ENCODE measurements at places on chromosomes 2 and 18.

DNA sequence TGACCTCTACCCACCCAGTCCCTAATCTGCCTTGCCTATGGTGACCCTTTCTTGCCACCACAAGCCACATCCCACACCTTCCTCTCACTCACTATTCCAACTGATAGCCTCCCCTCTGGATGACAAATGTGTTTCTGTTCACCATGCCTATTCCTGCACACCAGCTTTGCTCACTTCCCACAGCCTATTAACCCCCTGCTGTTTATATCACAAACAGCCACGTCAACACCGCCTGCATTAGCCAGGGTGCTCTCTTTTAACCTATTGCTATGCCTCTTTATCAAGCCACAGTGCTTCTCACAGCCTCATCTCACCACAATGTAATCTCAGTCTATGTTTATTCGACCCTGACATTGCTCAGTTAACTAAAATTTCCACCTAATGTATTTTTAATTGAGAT, 271.8 kb downstream of the SUCLG1 start:
- no peaks in the 10 kb centered on the region for H3K4me1 ChIP-seq
- H3K27me3 ChIP-seq: no peaks in the 10 kb centered on the region
- no peak overlapping the region for H3K27ac ChIP-seq

- peaks cover 7% of the 10 kb centered on the region for H3K36me3 ChIP-seq
- H3K4me3 ChIP-seq: no peak overlapping the region
- H3K27ac ChIP-seq: no peak overlapping the region
Measured at GRCh38 chr18:36460324-36460850, 162.9 kb downstream of the FHOD3 start.

- no peak for DNase-seq
- no peak overlapping the region for H3K4me3 ChIP-seq
- H3K27me3 ChIP-seq: no peaks in the 10 kb centered on the region
- no peaks in the 10 kb centered on the region for H3K36me3 ChIP-seq
- H3K4me1 ChIP-seq: peaks cover 47% of the 10 kb centered on the region
Measured at GRCh38 chr18:63183378-63183777, 136.2 kb downstream of the BCL2 start.

DNA sequence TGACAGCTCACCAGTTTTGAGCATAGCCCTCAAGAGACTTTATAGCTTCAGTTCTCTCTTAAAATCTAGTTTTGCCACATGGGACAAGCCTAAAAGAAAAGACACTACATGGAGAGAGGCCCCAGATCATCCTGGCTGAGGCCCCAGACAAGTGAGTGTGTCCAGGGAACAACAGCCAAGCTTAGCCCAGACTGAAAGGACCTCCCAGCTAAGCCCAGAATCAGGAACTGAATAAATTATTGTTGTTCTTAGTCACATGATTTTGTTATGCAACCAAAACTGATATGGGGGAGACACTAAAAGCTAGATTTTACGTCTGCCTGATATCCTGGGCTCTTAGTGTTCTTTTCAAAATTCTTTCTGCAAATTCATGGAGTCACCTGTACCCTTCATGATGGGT, 29.3 kb upstream of the LBH start:
- H3K27me3 ChIP-seq: no peaks in the 10 kb centered on the region
- H3K4me1 ChIP-seq: no peaks in the 10 kb centered on the region
- H3K36me3 ChIP-seq: no peaks in the 10 kb centered on the region

GRCh38 chr2:67457699-67458098, 60.6 kb downstream of the ETAA1 start:
- DNase-seq: no peak
- peaks cover 6% of the 10 kb centered on the region for H3K27me3 ChIP-seq
- H3K4me1 ChIP-seq: no peaks in the 10 kb centered on the region
- no peak overlapping the region for H3K4me3 ChIP-seq
- peaks cover 1% of the 10 kb centered on the region for H3K36me3 ChIP-seq
- H3K27ac ChIP-seq: no peak overlapping the region

- H3K4me1 ChIP-seq: no peaks in the 10 kb centered on the region
- no peak within 1 kb of the TSS for H3K4me3 ChIP-seq
- no peak within 1 kb of the TSS for H3K27ac ChIP-seq
- peaks cover 11% of the 10 kb centered on the region for H3K27me3 ChIP-seq
- DNase-seq: no peak
Measured at GRCh38 chr2:229270551-229271410, at the start of gene PID1. Gene PID1 (minus strand): TSS chr2:229271287. CDS start chr2:229271043, 244 bp downstream.

- H3K27me3 ChIP-seq: no peaks in the 10 kb centered on the region
- H3K4me3 ChIP-seq: no peak overlapping the region
- H3K36me3 ChIP-seq: peaks cover 21% of the 10 kb centered on the region
Measured at GRCh38 chr2:25230198-25230947, 62.0 kb upstream of the POMC start.

DNA sequence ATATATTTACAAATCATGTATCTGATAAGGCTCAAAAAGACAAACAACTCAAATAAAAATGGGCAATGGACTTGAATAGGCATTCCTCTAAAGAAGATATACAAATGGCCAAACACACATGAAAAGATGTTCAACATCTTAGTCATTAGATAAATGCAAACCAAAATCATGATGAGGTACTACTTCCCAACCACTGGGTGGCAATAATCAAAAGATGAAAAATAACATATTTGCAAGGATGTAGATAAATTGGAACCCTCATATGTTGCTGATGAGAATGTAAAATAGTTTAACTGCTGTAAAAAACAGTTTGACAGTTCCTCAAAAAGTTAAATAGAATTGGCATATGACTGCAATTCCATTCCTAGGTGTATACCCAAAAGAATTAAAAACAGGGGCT, 132.3 kb downstream of the TTC32 start:
- H3K4me1 ChIP-seq: no peaks in the 10 kb centered on the region
- DNase-seq: no peak
- no peak overlapping the region for H3K4me3 ChIP-seq
- H3K27ac ChIP-seq: no peak overlapping the region

GRCh38 chr18:39795350-39795749, 2159.7 kb upstream of the PIK3C3 start:
- H3K4me1 ChIP-seq: no peaks in the 10 kb centered on the region
- H3K4me3 ChIP-seq: no peak overlapping the region
- H3K27ac ChIP-seq: no peak overlapping the region
- H3K36me3 ChIP-seq: no peaks in the 10 kb centered on the region

- no peaks in the 10 kb centered on the region for H3K4me1 ChIP-seq
- peaks cover 31% of the 10 kb centered on the region for H3K27me3 ChIP-seq
- H3K36me3 ChIP-seq: no peaks in the 10 kb centered on the region
- H3K27ac ChIP-seq: no peak overlapping the region
Measured at GRCh38 chr18:5414546-5414945, 119.0 kb upstream of the ZBTB14 start.

- H3K36me3 ChIP-seq: peaks cover 18% of the 10 kb centered on the region
- H3K27me3 ChIP-seq: no peaks in the 10 kb centered on the region
- H3K4me1 ChIP-seq: peaks cover 5% of the 10 kb centered on the region
- no peak for DNase-seq
- H3K4me3 ChIP-seq: no peak overlapping the region
Measured at GRCh38 chr18:79309614-79310358, 85.9 kb upstream of the NFATC1 start.

DNA sequence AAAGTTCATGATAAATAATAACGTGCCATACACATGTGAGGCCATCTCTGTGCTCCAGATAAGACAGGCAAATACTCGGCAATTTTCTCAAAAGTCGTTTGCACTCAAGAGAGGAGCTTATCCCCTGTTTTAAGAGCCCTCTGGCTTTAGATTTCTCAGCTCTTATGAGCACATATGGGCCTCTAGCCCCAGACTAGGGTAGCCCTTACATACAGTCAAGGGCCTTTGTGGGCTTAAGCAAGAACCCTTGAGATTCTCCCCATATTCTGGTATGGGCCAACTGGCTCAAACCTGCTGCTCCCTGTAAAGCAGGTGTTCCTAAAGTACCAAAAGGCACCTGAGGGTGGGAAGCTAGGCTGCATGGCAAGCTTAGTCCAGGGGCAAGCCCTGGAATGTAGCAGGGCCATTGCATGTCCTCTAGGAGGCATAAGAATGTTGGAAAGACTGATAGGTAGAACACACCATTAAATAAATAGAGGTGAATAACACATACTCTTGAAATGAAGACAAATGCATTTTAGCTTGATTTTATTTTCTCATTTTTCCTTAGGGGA, 66.1 kb downstream of the FASTKD2 start:
- no peak overlapping the region for H3K4me3 ChIP-seq
- no peaks in the 10 kb centered on the region for H3K36me3 ChIP-seq
- H3K4me1 ChIP-seq: no peaks in the 10 kb centered on the region
- DNase-seq: no peak

DNA sequence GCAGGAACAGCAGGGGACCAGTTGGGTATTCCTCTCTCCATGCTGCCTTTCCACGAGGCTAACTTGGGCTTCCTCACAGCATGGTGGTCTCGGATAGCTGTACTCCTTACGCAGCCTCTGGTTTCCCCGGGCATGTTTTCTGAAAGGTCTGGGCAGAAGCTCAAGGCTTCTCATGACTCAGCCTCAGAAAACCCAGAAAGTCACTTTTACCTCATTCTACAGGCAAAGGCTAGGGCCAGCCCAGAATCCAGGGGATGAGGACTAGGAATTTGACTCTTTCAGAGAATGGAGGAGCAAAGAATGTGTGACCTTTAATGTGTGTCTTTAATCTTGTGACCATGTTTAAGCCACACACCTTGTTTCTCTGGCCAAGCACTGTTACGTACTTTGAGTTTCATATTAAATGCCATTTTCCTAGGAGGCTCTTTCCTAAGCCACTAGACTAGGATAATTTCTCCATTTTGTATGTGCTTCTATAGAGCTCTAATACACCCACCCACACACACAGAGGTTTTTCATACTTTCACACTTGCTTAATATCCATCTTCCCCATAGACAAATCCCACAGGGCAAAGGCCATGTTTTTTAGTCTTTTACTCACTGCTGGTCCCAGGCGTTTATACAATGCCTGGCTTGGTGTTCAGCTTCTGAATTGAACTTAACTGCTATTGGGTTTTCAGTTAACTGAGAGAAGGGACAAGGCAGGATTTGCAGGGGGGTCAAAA, 77.3 kb downstream of the LONRF2 start:
- no peaks in the 10 kb centered on the region for H3K4me1 ChIP-seq
- H3K36me3 ChIP-seq: no peaks in the 10 kb centered on the region

DNA sequence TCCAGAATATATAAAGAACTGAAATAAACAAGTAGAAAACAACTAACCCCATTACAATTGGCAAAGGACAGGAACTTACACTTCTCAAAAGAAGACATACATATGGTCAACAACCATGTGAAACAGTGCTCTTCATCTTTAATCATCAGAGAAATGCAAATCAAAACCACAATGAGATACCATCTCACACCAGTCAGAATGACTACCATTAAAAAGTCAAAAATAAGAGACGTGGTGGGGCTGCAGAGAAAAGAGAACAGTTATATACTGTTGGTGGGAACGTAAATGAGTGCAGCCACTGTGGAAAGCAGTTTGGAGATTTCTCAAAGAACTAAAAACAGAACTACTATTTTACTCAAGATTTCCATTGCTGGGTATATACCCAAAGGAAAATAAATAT, 1696.3 kb upstream of the TMEFF2 start:
- DNase-seq: no peak
- no peaks in the 10 kb centered on the region for H3K4me1 ChIP-seq
- no peaks in the 10 kb centered on the region for H3K36me3 ChIP-seq
- H3K27me3 ChIP-seq: no peaks in the 10 kb centered on the region
- H3K4me3 ChIP-seq: no peak overlapping the region
- H3K27ac ChIP-seq: no peak overlapping the region

DNA sequence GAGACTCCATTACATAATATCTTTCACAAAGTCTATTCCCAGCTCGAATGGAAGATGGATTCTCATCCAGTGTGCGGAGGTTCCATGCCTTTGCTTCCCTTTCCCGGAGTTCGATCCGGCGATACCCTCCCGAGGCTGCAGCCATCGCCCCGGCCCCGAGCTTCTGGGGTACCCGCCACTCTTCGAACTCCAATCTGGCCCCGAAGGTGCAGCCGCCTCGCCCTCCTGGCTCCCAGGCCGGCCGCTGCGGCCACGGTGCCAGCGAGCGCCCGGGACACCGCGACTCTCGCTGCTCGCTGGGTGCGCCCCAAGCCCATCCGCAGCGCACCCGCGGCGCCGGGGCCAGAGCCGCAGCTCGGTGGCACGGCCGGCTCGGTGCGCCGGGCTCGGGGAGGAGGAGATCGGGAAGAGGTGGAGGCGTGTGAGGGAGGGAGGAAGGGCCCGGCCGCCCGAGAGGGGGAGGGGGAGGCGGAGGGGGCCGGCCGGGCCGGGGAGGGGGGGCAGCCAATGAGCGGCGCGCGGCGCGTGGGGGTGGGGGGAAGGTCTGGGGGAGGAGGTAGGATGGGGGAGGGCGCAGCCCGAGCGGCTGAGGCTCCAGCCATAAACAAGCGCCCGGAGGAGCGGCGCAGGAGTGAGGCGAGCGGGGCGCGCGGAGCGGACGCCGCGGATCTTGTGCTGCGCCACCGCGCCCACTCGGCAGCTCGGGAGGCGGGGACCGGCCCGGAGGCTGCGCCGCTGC, at the start of gene CRIM1:
Gene CRIM1 (plus strand): TSS at position 628 of the 739 bp plus-strand sequence. CDS start 515 bp downstream, outside the sequence.
- peak within 1 kb of the TSS; percentile 90 for H3K4me3 ChIP-seq
- peaks cover 6% of the 10 kb centered on the region for H3K36me3 ChIP-seq
- H3K4me1 ChIP-seq: peaks cover 34% of the 10 kb centered on the region
- H3K27me3 ChIP-seq: peaks cover 14% of the 10 kb centered on the region
